ENCODE measurements at places on chromosomes 13 and 19.

DNA sequence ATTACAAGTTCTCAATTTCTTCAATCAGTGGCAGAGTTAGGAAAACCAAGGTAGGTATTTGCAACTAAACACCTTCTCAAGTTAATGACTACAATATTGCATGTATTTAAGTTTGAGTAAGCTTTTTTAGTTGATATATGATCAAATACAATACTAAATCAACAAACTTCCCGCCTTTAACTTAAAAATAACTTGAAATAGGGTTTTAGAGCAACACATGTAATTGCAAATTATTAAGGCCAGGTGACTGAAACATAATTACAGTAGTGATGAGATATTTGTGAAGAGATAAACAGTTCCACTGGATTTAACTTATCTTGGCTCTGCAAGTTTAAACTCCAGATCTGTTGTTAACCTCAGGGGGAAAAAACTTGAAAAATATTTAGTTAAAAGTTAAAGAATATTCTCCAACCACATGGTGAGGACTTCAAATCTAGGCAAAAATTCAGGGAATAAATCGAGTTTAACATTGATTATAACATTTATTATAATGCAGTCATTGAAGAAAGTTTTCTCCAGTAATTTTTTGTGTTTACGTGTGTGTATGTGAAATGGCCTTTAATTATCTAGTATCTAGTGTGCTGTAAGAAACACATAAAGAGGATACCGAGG is 3.6 kb downstream of the DACH1 start:
- DNase-seq, result no peak

- DNase-seq, result no peak
Observed at GRCh38 chr19:32406161-32407003, 812 bp downstream of the DPY19L3 start.

- no peak for DNase-seq
Observed at GRCh38 chr19:400976-401865, 7.7 kb downstream of the C2CD4C start.

- DNase-seq, result no peak
Observed at GRCh38 chr19:7596211-7596937, 711 bp downstream of the CAMSAP3 start.

GRCh38 chr13:43994999-43995859 is 115.5 kb downstream of the LACC1 start:
- DNase-seq, result no peak

DNA sequence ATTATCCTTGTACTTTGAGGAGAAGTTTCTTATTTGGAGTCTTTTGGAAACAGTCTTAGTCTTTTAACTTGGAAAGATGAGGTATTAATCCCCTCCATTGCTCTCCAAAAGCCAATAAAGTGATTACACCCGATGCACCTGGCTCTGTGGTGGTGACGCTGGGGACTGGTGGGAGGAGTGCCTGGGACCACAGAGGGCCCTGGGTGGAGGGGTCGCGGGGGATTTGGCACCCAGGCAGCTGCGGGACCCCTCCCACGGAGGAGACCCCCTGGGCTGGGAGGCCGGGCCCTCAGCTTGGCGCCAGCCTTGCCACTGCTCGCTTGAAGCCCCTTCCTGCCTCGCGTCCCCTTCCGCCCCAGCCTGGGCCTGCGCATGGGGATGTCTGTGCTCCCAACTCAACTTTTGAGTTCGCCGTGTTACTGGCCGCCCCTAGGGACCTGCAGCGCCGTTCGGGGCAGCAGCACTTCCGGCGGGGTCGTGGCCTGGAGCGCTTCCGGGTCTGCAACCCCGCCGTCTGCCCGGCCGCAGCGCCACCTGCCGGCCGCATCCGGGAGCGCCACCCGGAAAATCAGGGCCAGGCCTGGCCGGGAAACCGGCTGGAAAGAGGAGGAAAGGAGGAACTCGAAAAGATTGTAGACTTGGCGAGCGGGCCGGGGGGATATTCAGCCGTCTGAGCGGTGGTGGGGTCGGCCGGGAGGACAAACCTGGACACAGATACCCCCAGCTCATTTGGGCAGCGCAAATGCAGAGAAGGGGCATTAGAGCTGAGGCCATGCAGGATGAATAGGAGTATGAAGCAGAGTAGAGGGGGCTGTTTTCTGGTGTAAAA is 8.4 kb downstream of the PEAK3 start:
- peak; percentile 59 for DNase-seq

- DNase-seq, result no peak
Observed at GRCh38 chr13:55577082-55577846, 1563.5 kb upstream of the PRR20A start.

GRCh38 chr13:75660694-75661093 is 24.6 kb downstream of the LMO7 start:
- no peak for DNase-seq

GRCh38 chr13:40813667-40814454 is 24.4 kb downstream of the SLC25A15 start:
- no peak for DNase-seq

DNA sequence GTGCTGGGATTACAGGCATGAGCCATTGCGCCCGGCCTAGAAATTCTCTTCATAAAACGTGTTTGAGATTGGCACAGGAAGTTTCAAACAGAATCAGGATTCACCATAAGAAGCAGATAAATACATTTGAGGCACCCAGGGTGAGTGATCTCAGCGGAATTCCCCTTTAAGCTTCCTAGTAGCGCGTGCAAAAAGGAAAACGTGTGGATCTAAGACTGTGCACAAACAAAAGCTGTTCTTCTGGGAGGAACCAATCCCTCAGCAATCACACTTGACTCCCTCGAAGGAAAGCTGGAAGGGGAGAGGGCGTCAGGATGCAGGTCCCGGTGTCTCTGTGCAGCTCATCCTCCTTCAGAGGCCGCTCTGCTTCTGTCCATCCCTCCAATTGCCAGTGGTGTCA is 15.5 kb downstream of the MCF2L start:
- no peak for DNase-seq

DNA sequence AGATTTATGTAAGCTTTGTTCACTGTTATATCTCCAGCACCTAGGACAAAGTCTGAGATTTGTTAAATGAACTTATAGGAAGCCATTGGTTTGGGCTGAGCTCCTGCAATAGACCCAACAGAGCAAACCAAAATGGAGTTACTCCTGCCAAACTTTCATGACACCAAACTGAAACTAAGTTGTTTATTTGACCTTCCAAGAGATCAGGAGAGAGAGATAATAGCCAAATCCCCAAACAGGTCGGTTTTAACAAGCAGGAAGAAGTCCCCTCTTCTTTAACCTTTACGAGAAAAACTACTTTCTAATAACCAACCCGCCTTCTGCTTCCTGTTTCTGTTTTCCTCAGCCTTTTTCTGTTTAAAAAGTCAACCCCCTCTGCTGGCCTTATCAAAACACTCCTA is 54.9 kb upstream of the ATP12A start:
- peak; percentile 59 for DNase-seq

- no peak for DNase-seq
Observed at GRCh38 chr19:19315444-19315843, 4.9 kb downstream of the SUGP1 start.

DNA sequence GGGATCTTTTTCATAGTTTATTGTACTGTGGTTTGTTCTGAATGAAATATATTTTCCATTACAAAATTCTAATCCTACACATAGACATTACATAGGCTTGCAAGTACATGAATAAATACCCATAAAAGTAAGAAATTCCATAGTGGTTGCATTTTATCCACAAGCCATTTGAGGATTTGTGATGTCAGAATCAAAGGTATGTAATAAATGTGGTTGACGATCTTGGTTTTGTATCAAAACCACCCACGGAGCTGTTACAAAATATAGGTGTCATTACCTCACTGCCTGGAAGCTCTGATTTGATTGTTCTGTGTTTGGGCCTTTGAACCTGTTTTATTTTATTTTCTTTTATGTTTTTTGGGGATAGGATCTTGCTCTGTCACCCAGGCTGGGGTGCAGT is 125.1 kb downstream of the NALCN start:
- DNase-seq, result no peak

GRCh38 chr19:28730791-28731512 is 482.0 kb downstream of the UQCRFS1 start:
- DNase-seq, result no peak

- DNase-seq, result no peak
Observed at GRCh38 chr13:67273001-67273400, 42.9 kb upstream of the PCDH9 start.

DNA sequence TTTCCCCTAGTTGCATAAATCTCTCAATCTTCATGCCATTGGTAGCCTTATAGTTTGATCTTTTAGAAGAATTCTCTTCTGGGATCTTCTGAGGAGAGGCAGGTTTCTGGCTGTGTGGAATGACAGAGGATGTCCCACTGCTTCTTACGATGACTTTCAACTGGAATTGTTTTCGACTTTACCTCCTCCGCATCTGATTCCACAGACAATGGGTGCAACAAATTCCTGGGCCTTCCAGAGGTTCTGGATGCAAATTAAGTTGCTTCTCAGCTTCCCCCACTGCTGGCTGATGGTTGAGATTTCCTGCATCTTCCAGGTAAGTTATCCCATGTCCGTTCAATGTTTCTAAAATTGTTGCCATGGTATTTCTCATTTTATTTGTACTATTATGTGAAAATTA is 142.3 kb upstream of the TSC22D1 start:
- DNase-seq, result no peak

- DNase-seq, result no peak
Observed at GRCh38 chr13:78401873-78402707, 201.3 kb downstream of the POU4F1 start.

DNA sequence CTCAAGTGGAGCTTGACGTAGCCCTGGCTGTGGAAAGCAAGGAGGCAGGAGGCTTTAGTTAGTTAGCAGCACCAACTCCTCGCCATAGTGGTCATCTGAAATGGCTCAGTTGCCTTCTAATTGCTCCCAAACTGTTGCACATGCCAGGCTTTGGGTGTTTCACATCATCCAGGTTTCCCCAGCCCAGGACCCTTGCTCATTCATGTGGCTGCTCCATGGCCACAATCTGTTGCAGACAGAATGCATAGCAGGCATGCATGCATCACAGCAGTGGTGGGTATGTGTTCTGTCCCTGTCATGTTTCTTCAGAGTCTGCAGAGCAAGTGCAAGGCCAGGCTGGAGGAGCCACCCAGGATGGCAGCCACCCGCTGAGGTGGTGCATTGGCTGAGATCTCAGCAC is 407.6 kb downstream of the TSHZ3 start:
- no peak for DNase-seq

DNA sequence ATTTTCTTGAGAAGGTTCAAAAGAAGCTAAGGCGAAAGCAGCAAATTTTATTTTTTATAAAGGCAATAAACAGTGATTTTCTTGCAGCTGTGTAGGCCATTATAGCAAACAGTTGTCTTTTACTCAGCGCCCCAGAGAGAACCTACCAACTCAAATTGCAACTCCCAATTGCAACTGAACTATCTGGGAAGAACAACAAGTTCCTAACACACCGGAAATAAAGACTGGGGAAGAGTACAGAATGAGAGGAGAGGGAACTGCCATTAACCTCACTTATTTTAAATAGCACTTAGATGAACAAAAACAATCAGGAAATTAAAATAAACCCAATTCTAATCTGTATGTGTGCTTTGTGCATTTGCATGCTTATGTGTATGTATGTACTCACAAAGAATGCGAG is 171.1 kb downstream of the KCTD12 start:
- no peak for DNase-seq

DNA sequence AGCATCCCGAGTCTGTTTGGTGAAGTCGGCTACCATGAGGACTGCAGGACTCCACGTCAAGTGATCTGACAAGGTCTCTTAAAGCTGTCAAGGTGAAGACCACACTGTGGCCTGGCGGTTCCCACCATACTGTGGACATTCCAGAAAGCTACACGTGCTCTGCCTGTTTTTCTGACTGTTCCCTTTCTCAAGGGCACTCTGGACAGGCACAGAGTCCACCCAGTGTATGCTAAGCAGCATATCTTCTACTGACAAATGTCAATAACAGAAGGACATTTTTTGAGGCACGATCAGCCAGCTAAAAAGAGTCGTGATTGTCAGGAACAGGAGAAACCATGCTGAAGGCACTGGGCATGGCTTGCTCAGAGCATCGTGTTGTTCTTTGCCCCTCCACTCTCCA is 12.8 kb upstream of the WASF3 start:
- DNase-seq, result no peak

- no peak for DNase-seq
Observed at GRCh38 chr13:35995136-35995535, 136.0 kb downstream of the DCLK1 start.

GRCh38 chr19:10744253-10744798 is 26.4 kb downstream of the DNM2 start:
- DNase-seq, result no peak

DNA sequence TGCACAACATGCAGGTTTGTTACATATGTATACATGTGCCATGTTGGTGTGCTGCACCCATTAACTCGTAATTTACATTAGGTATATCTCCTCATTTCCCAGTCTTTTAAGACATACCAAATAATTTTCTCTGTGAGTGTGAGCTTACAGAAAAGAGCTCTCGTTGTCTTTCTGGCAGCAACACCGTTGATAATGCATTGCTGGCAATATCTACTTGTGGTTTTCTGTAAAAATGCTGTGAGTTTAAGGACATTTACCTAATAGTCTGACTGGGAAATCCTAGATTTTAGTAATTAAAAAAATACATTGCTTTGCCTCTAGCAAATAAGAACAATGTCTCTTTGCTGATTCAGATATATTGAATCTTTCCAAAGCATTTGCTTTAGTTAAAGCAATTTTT is 8.4 kb downstream of the IGFL3 start:
- DNase-seq, result no peak

DNA sequence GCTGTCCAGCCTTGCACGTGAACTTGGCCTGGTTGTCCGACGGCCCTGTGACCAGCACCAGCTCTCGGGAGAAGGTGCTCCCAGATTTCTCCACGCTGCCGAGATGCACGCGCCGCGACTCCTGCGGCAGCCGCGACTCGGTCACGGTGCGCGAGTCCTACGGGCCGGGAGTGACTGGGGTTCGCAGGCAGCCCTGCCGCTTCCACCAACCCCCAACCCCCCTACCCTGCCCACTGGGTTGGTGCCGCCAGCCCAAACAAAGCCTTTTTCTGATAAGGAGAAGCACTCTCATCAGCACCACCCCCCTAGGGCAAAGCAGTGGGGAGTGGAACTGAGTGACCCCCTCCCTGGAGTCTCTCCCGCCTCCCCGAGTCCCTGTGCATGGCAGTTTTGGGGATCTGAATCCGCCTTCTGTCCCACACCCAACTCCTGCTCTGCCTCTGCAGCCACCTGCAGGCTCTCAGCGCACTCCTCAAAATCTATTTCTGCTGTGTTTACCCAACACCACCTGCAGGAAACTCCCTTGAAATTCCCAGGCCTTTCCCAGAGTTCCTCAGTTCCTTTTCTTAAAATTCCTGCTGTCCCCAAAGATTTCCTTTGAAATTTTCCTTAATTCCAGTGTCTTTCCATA is 6.2 kb downstream of the NPHS1 start:
- DNase-seq, result no peak

DNA sequence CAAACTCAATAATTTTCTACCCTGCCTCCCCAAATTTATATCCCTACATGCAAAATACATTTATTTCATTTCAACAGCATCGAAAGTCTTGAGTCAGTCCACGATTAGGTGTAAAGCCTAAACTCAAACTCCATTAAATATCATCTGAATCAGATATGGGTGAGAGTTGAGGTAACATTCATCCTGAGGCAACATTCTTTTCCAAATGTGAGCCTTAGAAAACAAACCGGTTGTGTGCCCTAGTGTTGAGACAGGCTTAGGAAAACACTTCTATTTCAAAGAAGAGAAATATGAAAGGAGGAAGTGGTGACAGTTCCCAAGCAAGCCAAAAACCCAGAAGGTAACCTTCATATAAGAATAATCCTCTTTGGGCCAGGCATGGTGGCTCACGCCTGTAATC is 12.1 kb upstream of the ZNF441 start:
- DNase-seq, result no peak

- DNase-seq, result no peak
Observed at GRCh38 chr19:32717496-32717895, 2.1 kb upstream of the TDRD12 start.

Data from CD4-positive, alpha-beta T cell (primary cell).